ENCODE measurements at places on chromosomes 11 and 22.

- no peak for DNase-seq
These were observed 1.5 kb upstream of the SLC6A5 start for GRCh38 chr11:20597680-20598484.

- peak; percentile 11 for DNase-seq
These were observed 186.1 kb downstream of the TMEM135 start for GRCh38 chr11:87223816-87224215.

DNA sequence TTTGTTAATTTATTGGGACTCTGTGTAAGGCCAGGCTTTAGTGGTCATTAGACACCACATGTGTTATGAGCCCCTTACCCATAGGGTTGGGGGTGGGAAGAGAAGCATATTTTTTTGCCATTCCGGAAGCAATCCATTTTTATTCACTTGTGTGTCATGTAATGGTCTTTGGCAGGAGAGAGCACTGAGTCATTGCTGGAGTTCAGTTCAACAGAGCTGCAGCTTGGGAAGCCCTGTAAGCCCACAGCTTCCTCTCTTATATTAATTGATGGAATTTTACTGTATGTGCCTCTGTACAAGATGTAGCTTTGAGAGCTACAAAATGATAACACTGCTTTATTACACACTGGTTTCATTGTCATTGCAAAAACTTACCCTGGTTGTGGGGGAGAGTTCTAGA, 177.3 kb upstream of the SORL1-AS1 start:
- peak; percentile 88 for DNase-seq

DNA sequence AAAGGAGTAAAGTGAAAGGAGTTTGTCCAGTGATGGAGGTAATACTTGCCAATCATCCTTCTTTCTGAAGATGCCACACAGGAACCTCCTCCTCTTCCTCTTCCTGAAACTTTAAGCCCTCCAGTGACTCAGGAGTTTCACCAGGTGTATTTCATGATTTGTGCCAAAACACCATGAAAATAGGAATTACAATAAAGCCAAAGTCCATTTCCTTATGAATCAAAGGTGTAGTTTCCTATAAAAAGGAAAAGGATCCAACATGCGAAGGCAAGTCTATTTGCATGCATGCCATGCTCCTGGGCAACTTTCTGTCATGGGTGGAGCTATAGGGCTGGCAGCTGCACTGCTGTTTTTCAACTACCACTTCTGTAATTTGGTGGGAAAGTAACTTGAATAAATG, 9.8 kb upstream of the POU2AF1 start:
- no peak for DNase-seq

DNA sequence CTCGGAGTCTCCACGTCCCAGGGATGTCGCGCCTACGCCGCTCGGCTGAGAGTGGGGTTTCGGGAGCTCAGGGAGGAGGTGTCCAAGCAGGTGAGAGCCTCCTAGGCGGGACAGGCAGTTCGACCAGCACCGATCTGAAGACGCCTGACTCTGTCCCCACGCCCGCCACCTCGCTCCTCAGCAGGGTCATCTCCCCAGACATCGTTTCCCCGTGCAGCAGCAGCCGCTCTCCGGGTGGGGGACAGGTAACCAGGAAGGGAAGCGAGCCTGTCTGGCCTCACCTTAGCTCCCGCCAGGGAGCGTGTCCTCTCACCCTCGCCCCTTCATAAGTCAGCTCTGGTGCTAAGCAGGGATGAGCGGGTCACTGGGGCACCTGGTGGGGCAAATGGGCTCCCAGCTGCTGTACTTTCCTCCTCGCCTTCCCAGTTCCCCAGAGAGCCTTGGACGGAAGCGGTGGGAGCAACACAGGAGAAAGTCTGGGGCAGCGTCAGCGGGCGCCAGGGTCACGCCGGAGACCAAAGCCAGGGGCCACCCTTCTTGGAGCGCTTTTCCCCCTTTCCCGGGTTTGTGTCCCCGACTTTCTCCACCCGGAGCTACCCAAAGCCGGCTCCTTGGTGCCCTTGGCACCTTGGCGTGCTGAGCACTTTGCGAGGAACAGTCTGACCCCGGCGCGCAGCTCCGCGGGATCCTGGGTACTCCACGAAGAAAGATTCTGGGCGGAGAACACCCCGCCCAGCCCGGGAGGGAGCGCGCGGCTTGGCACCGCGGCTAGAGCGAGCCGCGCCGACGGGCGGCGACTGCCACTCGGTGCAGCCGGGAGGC, 1.6 kb downstream of the SPON1 start:
- DNase-seq: no peak

- no peak for DNase-seq
These were observed 198.6 kb downstream of the TMEM135 start for GRCh38 chr11:87236368-87236767.

DNA sequence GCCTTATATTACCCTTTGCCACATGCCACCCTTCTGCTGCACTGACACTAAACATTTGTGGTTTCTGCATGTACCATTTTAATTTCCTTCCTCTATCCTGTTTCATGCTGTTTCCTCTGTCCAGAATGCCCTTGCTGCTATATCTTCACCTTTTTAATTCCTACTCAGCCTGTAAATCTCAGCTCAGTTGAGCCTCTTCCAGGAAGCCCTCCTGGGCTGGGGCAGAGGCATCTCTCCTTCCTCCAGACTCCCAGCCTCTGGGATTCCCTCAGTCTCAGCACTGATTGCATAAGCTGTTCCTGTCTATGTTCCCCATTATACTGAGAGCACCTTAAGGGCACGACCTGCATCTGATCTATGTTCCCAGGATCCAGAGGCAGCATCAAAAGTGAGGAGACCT, 98.7 kb downstream of the RNF169 start:
- no peak for DNase-seq

GRCh38 chr11:134976551-134976950, 564.5 kb upstream of the B3GAT1 start:
- no peak for DNase-seq

DNA sequence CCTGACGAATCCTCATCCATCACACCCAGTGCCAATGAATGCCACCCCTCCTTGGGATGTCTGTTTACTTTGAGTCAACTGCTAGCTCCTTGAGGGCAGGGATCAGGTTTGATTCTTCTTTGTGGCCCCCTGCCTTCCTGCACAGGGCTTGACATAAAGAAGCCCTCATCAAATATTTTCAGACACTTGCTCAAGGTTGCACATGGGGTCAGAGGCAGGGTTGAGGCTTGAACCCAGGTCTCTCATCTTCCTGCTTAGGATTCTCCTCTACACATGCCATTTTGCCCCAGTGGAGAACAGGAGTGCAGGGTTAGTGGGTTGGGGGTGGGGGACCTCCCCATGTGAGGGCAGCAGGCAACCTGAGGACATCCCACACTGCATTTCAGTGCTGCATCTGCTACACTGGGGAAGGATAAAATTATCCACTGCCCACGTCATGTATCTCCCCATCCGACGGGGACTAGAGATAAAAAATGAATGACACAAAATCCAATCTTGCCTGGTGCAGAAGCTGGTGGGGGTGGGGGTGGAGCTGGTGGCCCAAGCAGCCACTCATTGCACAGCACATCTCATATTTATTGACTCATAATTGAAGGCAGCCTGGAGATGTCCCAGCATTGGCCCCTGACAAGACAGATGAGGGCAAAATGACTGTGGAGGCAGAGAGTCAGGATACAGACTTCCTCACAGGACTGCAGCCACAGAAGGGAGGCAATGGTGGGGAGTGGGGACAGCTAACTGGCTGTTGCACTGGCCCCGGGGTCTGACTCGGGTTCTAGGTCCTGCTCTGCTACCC, 41.3 kb downstream of the NEU3 start:
- DNase-seq: peak; percentile 15

- DNase-seq: peak; percentile 65
These were observed 577 bp upstream of the DKK3 start for GRCh38 chr11:12008790-12009616.

DNA sequence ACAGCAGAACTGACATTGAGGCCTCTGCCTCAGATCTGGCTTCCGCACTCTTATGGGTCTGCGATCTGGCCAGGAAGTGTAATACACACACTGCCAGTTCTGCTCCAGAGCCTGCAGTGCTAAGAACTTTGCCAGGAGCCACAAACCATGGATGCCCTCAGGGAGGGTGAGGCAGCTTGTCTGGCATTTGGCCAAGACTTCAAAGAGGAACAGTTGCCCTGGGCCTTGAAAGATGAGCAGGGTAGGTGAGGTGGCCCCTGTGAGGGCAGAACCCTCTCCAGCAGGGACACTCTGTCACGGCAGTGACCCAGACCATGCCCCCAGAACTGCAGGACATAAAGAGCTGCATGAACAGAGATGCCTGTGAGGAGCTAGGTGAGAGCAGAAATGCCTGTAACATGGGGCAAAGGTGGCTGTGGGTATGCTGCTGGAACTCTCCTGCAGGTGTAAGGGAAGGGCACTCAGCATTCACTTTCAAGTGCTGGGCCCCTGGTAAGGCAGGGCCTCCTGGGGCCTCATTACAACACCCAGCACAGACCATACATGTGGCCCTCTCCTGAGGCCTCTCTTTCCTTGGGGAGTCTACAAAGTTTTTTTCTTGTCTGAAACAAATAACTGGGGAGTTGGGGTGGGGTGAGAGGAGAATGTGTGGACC, 47.3 kb downstream of the NEU3 start:
- DNase-seq: no peak

- peak; percentile 12 for DNase-seq
These were observed 43.4 kb downstream of the PARVG start for GRCh38 chr22:44224166-44224565.

GRCh38 chr11:29707924-29708323, 308.9 kb downstream of the KCNA4 start:
- no peak for DNase-seq

GRCh38 chr11:20875889-20876288, 206.5 kb downstream of the NELL1 start:
- no peak for DNase-seq

DNA sequence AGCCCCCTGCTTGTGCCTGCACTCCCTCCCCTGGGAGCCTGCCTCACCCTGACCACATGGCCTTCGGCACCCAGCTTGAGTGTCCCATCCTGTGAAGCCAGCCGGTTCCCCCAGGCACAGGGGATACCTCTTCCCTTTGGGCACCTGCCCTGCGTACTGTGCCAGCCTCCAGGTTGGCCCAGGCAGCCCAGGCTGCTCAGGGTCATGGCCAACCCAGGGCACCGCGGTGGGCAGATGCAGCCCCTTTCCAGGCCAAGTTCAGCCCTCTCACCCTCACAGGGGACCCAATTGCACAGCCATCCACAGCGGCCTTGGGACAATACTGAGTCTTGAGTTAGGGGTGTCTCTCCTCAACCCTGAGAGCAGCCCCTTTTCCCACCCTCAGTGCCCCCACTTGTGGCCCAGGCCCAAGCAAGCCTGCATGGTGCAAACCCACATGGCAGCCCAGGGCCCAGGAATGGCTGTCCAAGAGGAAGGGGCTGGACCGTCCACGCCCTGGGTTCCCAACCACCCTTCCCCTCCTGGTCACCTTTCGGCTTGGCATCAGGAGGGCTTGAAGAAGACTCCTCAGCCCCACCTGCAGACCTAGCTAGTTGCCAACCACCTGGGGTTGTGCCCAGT, 87.7 kb downstream of the CDKN1C start:
- DNase-seq: no peak

- DNase-seq: peak; percentile 37
These were observed 6.1 kb downstream of the CD81 start for GRCh38 chr11:2382936-2383851.

DNA sequence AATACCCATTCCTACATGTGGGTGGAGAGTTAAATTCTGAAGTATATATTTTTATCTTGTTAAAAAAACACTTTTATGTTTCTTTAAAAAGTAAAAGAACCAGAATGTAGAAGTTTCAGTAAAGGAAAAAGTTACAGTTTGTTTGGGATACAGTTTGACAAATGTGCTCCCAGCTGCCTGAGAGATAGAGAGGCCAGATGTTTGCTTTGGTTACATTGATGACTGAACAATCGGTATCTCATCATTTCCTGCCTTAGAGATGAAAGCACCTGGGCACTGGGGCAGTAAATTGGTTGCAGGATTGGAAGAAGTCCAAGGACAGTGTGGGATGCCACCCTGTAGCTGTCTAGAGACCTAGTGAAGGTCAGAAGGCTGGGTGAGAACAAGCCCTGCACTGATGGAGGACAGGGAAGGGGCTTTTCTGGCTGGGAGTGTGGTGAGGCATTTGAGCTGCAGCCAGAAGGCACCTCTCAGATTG, 16.6 kb downstream of the MED15 start:
- DNase-seq: peak; percentile 11

DNA sequence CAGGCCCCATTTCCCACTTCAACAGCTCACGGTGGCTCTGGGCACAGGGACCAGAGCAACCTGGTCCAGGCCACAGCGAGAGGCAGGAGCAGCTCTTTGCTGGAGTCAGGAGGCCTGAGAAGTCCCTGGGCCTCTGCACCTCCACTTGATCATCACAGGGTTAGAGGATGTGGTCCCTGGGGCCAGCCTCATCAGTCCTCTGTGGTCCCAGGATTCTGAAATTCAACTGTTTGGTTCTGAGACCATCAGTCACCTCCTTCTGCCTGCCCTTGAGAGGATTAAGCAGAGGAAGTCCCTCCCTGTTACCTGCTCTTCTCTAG, 24.9 kb upstream of the CBX7 start:
- no peak for DNase-seq

- no peak for DNase-seq
These were observed 30.1 kb downstream of the RCN1 start for GRCh38 chr11:32121012-32121411.

- no peak for DNase-seq
These were observed 18.5 kb upstream of the B4GALNT4 start for GRCh38 chr11:350723-351255.

DNA sequence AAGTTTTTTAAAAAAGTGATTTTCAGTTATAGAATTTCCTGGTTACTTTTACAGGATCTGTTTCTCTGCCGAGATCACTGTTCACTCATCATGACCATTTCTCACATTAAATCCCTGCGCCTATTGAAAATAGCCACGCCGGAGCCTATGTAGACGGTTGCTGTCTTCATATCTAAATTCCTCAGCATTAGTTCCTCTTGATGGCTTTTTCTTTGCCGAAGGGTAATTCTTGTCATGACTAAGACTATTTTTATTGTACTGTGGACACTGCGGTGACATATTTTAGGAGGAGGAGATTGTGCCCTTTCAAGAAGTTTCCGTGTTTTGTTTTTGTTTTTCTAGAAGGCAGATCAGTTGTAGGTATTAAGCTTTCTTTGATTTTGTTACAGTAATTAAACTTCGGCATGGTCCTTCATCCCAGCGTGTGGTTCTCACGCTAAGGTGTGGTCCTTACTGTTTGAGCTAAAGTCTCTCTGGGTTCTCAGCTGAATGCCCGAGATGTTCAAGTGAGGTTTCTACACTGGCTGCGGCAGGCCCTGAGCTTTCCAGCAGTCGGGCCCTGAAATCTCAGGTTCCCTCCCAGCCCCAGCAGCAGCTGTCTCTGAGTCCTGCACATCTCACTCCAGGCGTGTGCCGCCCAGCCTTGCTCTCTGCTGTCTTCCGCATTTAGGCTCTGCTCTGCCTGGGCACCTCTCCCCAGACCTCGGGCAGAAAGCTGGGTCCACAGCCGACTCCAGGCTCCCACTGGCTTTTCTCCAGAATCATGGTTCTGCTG, 1110.5 kb downstream of the TBC1D22A start:
- no peak for DNase-seq

- no peak for DNase-seq
These were observed 712.6 kb upstream of the ANO5 start for GRCh38 chr11:21480240-21480639.

- no peak for DNase-seq
These were observed 11.0 kb upstream of the MTFP1 start for GRCh38 chr22:30414525-30415047.

GRCh38 chr22:17753401-17753989, 20.8 kb downstream of the BID start:
- no peak for DNase-seq
